IMR-90 (cell line): ENCODE measurements at places on chromosomes 5 and 9. TPM values are rescaled to one million over a fixed set of nuclear protein-coding genes. Genes with fewer than 3 reads are reported as not detected.
A peak's percentile ranks its signal among the peaks of the same experiment; 100 is the strongest.

- no peak for DNase-seq
Measured at GRCh38 chr5:172339264-172340180, 56.0 kb upstream of the UBTD2 start.

DNA sequence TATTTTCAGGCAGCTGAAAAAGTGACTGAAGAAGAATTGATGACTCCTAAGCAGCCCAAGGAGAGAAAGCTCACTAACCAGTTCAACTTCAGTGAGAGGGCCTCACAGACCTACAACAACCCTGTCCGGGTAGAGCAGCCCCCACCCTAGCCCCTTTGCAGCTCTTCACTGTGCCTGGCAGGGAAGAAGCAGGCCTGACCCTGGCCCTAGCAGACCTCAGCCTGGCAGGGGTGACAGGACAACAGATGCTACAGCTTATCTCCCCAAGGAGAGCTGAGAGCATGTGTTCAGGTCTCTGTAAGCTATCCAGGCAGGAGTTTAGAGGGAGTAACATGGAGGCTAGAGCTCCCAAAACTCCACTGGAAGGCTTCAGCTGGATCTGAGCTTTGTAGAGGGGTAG, 31.8 kb downstream of the DNAI1 start:
- no peak for DNase-seq

- DNase-seq, result peak; percentile 25
Measured at GRCh38 chr5:177142098-177142611, 8.6 kb downstream of the NSD1 start.

DNA sequence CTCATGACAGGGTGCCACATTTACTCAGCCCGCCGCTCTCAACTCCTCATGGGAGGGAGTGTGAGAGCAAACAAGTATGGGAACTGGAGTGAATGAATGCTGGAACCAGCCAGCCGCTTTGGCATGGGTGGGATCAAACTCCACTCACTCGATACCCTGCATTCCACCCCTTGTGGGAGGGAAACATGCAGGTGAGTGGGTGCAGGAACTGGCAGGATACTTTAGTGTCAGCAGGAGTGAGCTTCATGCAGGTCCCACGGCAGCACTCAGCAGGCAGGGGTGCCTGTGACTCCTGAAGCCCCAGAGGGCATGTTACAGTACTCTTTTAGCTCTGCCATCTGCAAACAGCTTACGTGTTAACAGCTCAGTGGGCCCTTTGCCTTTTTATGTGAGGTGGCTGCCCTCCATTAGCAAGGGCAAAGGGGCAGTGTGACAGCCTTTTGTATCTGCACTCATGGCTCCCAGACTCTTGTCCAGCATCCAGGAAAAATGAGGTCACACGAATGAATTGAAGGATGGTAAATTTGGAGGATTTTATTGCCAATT, 433.2 kb upstream of the NMUR2 start:
- no peak for DNase-seq

GRCh38 chr5:89520771-89521170, 637.8 kb upstream of the MEF2C start:
- no peak for DNase-seq

- no peak for DNase-seq
Measured at GRCh38 chr5:169519358-169519757, 64.2 kb upstream of the SPDL1 start.

DNA sequence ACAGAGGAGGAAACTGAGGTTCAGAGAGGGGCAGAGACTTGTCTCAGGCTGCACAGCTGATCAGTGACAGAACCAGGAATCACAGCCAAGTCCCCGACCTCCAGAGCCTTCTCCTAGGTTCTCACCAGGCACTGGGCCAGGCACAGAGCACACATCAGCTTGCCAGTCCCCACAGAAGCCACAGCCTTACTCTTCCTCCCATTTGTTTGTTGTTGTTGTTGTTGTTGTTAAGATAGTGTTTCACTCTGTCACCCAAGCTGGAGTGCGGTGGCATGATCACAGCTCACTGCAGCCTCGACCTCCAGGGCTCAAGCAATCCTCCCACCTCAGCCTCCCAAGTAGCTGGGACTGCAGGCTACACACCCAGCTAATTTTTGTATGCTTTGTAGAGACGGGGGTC, 41.4 kb downstream of the NAIF1 start:
- no peak for DNase-seq

GRCh38 chr5:125034331-125034730, 287.9 kb upstream of the ZNF608 start:
- no peak for DNase-seq

DNA sequence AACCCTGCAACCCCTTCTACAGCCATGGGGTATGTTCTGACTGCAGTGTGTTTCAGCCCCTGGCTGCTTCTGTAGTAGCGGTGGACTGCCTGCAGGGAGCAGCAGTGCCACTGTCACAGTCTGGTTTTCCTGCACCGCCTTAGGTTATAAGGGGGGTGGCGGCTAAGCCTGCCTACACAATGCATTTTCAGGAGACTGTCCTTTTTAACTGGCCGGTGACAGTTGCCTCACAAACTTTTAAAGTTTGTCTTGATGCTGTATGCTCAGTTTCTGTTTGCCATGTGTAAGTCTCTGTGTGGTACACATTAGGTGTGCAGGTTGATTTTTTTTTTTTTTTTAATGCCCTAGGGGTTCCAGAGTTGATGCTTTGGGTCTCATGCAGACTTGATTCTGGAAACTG, 53.0 kb downstream of the NUP214 start:
- peak; percentile 86 for DNase-seq

DNA sequence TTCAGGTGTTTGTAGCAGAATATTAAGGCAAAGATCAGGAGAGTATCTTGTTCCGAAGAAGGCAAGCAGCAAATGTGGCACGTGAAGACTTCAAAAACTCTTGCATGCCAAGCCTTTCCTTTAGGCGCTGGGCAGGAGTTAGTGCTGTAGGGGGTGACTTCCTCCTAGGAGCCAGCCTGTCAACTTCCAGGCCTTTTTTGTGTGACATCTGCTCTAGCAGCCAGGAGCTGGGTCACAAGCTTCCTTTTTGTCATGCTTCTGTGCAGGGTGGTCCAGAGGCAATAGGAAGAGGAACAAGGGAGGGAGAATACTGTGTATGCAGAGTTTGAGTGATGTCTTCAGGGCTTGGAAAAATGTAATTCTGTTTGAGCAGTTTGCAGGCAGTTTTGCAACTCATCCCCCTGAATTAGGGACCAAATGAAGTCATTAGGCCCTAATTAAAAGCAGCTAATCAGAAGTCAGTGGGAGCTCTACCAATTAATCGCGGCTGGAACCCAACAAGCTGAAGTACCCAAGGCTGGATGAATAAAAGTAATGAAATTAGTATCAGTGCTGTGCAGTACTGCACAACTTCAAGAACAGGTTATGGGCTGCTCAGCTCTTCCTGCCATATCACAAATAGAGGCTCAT, 53.5 kb downstream of the TLR4 start:
- no peak for DNase-seq

- DNase-seq, result no peak
Measured at GRCh38 chr9:116497095-116497890, 189.8 kb upstream of the TRIM32 start.

- DNase-seq, result no peak
Measured at GRCh38 chr5:110376281-110376951, 350.1 kb downstream of the TMEM232 start.

- DNase-seq, result no peak
Measured at GRCh38 chr9:8430945-8431344, 631.4 kb upstream of the DMAC1 start.

GRCh38 chr9:93076101-93076791, 17.7 kb downstream of the SUSD3 start:
- no peak for DNase-seq

GRCh38 chr9:112009656-112010055, 113.0 kb downstream of the UGCG start:
- DNase-seq, result no peak

- DNase-seq, result no peak
Measured at GRCh38 chr5:121660142-121660541, 191.5 kb upstream of the FTMT start.

GRCh38 chr5:180558232-180558631, 33.1 kb downstream of the SCGB3A1 start:
- DNase-seq, result no peak

GRCh38 chr5:6601271-6601670, 31.6 kb downstream of the NSUN2 start:
- no peak for DNase-seq

- no peak for DNase-seq
Measured at GRCh38 chr9:13651526-13651925, 372.0 kb upstream of the MPDZ start.

DNA sequence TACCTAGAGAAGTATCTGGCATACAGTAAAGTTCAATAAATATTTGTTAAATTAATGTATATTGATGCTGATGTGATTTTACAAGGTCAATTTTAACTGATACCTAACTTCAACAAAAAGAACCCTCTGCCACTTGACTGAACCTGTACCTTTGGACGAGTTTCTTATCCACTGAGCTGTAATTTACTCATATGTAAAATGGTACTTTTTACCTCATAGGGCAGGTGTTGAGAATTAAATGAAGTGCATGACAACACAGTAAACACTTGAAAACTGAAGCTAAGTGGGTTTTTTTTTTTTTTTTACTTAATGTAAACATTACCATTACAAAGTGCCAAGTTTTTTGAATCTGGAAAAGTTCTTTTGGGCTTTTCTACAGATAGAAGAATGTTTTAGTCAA, 15.4 kb downstream of the NIPSNAP3B start:
- no peak for DNase-seq

DNA sequence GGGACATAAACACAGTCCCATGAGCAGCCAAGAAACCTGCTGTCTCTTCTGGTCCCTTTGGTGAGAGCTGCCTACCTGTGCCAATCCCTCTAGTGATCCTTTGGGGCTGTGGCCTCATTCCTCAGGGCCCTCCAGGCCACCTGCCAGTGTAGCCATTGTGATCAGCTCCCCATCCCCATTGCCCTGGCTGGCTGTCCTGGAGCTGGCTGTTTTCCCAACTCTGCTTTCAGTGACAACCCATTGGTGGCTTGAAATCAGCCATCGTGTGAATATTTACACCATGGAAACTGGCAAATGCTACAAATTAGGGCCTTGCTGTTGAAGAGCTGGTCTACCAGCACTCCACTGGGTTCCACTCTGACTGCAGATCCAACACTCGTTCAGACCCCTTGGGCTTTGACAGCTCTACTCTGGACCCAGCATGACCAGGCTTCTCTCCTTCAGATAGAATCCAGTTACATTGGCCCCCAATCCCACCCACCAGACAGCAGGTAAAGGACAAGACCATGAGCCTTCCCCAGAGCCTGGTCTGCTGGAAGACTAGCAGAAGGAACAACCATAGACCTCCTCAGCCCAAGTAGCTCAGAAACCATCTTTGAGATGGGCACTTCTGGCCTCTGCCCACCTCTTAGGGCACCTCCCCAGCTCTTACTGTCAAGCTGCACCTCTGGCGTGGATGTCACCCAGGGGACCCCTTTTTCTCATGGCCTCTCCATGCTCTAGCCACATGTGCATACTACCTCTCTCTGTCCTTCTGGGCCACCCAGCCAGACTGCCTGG, 69.2 kb upstream of the NEK6 start:
- DNase-seq, result no peak

DNA sequence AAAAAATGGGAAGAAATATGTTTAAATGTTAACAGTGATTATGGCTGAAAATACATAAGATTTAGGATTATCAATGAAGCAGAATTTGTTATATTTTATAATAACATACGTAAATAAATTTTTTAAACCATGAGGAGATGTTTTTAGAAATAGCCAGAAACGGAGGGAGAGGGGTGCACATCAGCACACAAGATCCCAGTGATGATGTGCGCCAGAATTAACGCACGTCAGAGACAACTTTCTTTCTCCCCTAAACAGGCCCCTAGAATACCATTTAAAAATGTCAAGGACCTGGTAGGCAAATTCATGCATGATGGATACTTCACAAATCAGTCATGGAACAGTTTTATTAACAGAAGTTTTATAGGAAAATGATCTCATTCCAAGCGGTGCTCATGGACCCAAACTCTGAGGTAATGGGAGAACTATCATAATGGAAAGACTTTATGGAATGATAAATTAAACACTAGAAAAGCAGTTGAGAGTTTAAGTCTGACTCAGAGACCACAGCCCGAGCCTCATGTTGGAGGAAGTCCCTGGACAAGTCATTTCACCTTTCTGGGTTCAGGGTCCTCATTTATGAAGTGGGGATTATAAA, 258.9 kb upstream of the GAS1 start:
- peak; percentile 85 for DNase-seq

DNA sequence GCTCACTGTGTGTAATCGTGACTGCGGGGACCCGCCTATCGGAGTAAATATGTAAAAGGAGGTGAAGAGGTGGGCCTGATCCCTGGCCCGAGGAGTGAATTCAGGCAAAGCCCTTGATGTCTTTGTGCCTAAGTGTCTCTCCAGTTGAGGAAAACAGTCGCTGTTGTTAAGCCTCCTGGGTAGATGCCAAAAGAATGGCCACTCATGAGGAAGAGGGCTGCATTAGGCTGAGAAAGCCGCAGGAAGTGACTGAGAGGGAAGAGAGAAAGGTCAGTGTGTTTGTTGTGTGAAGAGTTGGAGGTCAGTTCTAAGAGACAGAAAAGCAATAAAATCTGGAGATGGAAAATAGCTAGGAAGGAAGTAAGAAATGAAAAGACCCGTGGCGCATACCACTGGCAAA, 35.8 kb upstream of the PIP5K1B start:
- no peak for DNase-seq

- DNase-seq, result no peak
Measured at GRCh38 chr5:32217886-32218396, 43.8 kb upstream of the GOLPH3 start.

GRCh38 chr9:126700296-126700695, 86.6 kb downstream of the LMX1B start:
- no peak for DNase-seq

DNA sequence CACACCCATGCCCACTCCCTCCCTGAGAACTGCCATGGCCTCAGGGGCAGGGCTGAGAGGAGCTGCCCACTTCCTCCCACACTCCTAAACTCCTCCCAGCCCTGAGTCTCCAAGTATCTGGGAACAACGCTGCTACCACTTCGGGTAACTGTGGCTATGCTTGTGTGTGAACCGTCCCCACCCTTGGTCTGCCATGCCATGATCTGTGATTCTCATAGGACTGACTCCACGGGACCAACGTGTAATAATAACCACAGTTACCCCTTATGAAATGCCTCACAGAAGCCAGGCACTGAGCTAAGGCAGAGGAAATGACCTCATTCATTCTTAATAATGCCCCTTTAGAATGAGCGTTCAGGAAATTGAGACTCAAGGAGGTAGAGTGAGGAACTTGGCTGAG, 103.9 kb upstream of the SMIM23 start:
- DNase-seq, result peak; percentile 26

CDH18 gene
- total RNA-seq, result 0.83 and 1.1 TPM in 2 replicates

FBP2 gene
- total RNA-seq, result not detected in 2 replicates

SV2C gene
- total RNA-seq, result not detected in 2 replicates

ADAMTS12 gene
- 49.2 and 51.3 TPM in 2 replicates for total RNA-seq

PTGES gene
- total RNA-seq, result 2.8 and 3.2 TPM in 2 replicates

OR2V2 gene
- not detected in 2 replicates for total RNA-seq

GABRA6 gene
- not detected in 2 replicates for total RNA-seq

TPPP gene
- total RNA-seq, result under 0.01 TPM in 2 replicates

GAS1 gene
- total RNA-seq, result 1.8 and 3.1 TPM in 2 replicates

PCBD2 gene
- 2.2 and 2.8 TPM in 2 replicates for total RNA-seq

CYLC2 gene
- total RNA-seq, result not detected in 2 replicates

TNC gene
- total RNA-seq, result 170 and 192 TPM in 2 replicates

PRSS3 gene
- total RNA-seq, result 16.4 and 26.9 TPM in 2 replicates

BTNL8 gene
- total RNA-seq, result not detected in 2 replicates

CKMT2 gene
- 0.28 and 0.36 TPM in 2 replicates for total RNA-seq

CCDC183 gene
- under 0.01 TPM in 1 of 2 replicates, not detected in the other for total RNA-seq
